Kidney (tissue), 22 donors: ENCODE measurements at places on chromosomes 6 and 20. TPM values are rescaled to one million over a fixed set of nuclear protein-coding genes. Genes with fewer than 3 reads are reported as not detected.

Gene SIRPA
- total RNA-seq, result 46.6 TPM

Gene NNAT
- total RNA-seq, result 0.25 TPM

Gene VEGFA
- 36.3 TPM for total RNA-seq

Gene LSM2
- 41.6 TPM for total RNA-seq

Gene WFDC12
- 1.4 TPM for total RNA-seq

Gene ZNF165
- total RNA-seq, result 3.6 TPM

Gene RTF2
- total RNA-seq, result 75.1 TPM

Gene DEFB129
- total RNA-seq, result not detected

- no peak for DNase-seq
Measured at GRCh38 chr6:130677312-130677711, 149.9 kb upstream of the SMLR1 start.

GRCh38 chr20:42111349-42111748, 493.2 kb upstream of the CHD6 start:
- DNase-seq, result no peak

DNA sequence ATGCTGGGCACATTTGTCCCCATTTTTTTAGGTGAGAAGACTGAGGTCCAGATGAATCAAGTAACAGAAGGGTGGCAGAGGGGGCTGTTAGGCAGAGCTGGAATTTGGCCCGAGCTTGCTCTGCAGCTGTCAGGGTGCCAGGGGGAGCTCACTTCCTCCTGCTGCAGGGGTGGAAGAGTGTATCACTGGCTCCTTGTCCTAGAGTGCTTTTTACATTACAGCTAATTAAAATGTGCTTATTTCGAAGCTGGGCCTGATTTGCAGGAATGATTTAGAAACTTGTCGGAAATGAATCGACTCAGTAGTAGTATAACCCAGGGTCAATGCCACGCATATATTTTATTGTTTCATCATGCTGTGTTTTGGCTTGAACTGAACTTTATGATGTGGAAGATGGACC, 11.1 kb downstream of the TOX2 start:
- no peak for DNase-seq

- peak; percentile 74 for DNase-seq
Measured at GRCh38 chr20:47024461-47024937, 129.9 kb downstream of the EYA2 start.

GRCh38 chr6:106735136-106735633, 105.8 kb downstream of the QRSL1 start:
- no peak for DNase-seq

GRCh38 chr20:52429029-52429428, 237.4 kb upstream of the ZFP64 start:
- no peak for DNase-seq

DNA sequence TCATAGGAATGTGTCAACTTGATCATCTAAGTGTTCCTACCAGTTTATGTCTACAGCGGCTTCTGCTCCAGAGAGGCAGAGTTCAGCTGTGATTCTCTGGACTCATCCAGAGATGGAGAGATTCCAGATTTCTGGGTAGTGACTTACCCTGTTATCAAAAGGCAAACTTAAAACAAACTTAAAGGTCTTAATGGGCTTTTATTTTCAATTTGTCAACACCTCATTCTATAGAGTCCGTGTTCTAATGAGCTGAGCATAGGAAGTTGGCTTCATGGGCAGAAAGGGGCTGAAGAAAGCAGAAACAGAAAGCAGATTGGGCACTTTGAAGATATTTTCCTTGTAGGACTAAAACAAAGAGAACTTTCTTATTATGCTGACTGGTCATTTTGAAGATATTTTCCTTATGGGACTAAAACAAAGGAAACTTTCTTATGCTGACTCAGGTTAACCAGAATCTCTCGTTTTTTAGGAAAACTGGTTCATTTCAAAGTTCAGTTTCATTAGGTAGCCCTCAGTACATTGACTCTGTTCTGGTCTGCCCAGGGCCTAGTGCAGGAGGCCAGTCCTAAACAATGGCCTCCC, 185.1 kb downstream of the CDH26 start:
- no peak for DNase-seq

DNA sequence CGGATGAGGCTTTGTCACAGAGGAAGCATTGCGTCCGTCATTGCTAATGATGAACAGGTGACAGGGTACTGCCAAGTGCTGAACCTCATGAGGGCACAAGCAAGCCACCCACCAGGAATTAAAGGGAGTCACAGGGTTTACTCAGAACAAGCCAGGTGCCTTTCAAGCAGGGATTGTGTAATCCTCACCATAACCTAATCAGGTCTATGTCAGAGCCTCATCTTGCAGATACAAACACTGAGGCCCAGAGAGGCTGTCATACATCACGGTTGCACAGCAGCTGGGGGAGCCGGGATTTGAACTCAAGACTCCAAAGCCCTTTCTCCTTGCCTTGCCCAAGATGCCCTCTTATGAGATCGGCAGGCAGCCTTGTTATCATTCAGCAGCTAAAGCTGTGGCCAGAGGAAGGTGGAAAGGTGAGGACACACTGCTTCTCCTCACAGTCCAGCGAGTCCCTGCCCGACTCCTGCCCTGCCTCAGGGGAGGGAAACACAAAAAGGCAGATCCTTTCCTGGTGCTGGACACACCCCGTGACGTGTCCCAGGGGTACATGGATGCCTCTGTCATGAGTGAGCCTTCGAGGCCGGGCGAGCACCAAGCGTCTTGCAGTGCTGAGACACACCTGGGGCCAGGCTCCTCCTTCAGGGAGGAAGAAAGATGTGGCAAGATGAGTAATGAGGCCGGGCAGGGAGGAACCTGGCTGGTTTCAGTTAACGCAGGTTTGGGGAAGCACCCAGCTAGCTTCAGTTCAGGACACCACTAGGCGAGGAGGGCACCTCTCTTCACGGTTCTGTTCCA, 214.9 kb downstream of the LY86 start:
- no peak for DNase-seq

GRCh38 chr6:14894105-14894504, 351.8 kb upstream of the JARID2 start:
- no peak for DNase-seq

DNA sequence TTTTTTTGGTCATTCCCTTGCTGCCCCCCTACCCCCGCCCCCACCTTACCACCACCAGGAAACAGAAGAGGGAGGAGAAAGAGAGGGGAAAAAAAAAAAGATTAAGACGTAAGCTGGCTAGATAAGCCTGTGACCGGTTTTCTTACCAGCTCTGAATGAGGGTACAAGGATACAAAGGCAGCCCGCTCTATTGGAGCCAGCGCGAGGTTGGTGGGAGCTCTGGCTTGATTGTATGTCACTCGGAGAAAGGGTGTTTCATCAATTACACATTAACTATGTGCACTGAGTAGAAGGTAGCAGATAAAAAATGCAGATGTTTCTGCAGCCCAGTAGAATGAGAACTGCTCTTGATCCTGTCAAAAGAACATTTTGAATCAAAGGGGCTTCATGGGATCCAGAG, 28.6 kb upstream of the OLIG3 start:
- DNase-seq, result no peak

- DNase-seq, result no peak
Measured at GRCh38 chr6:155039618-155040017, 44.5 kb downstream of the TIAM2 start.

DNA sequence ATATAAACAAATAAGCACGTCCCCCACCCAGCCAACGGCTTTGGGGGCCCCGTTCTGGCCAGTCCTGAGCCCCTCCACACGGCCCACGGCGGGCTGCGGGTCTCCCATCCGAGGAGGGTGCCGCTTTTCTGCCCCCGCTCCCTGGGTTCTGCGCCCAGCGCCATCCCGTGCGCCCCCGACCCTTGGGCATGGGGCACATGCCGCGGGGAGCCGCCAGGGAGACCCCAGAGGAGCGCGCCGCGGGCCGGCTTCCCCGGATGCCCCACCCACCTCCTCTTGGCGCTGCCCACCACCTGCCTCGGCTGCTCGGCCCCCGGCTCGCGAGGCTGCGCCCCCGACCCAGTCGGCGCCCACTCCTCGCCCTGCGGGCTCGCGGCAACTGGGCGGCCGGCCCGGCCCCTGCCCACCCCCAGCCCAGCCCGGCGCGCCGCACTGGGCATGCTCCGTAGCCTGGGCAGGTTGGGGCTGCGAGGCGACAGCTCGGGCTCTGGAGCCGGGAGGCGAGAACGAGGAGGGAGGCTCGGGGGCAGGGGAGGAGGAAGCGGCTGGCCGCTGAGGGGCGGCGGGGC, 570 bp upstream of the PLCB4 start:
- peak; percentile 88 for DNase-seq

- DNase-seq, result no peak
Measured at GRCh38 chr6:16754876-16755275, 6.4 kb downstream of the ATXN1 start.

DNA sequence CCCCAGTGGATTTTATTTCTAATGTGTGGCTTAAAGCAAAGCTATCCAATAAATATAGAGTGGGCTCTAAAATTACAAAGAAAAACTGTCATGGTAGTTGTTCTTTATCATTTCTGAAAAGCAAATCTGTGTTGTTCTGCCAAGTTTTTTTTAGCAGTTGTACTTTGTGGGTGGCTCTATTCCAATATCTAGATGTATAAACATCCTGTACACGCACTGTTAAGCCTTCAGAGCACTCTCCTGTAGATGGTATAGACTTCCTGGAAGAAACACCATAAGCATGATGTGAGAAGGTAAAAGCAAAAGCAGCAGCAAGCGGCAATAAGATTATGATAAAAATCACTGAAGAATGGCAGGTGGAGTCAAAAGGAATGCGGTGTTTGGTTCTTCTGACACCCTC, 21.5 kb upstream of the TMEM30A start:
- DNase-seq, result peak; percentile 18

DNA sequence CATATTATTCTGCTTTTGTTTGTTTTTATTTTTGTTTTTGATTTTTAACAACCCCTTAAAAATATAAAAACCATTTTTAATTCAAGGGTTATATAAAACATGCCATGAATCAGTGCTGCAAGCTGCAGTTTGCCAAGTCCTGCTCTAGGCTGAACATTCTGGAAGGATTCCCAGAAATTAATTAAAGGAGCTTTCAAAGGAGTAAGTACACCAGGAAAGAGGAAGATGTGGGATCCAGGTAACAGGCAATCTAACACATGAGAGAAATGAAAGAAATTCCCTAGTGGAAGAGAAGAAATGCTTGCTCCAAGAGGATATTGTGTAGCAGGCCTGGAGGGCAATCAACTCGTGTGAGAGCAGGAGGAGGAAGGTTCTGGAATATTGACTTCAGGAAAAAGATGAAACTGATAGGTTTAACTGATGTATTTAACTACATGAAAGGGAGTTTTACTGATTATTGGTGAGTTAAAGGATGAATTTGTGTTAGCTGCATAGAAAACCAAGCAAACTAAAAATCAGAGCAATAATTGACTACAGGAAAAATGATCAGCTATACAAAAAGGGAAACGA, 146.0 kb upstream of the PHACTR1 start:
- peak; percentile 22 for DNase-seq

- DNase-seq, result no peak
Measured at GRCh38 chr6:159916752-159917151, 26.0 kb downstream of the MAS1 start.

DNA sequence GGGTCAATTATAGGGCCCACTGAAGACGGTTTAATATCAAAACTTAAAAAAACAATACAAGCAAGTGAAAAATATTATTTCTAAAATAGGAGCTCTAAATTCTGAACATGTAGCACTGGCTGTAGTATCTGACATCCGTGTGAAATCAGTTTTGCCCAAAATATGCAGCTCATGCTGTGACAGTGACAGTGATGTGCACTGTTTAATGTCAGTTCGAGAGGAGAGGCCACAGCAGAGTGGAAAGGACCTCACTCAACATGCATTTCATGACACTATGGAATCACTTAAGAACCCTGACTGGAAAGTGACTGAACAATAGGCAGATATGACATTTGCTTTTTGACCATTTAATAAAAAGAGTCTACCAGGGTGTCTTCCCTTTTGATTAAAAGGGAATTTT, 397.0 kb downstream of the FRK start:
- no peak for DNase-seq

DNA sequence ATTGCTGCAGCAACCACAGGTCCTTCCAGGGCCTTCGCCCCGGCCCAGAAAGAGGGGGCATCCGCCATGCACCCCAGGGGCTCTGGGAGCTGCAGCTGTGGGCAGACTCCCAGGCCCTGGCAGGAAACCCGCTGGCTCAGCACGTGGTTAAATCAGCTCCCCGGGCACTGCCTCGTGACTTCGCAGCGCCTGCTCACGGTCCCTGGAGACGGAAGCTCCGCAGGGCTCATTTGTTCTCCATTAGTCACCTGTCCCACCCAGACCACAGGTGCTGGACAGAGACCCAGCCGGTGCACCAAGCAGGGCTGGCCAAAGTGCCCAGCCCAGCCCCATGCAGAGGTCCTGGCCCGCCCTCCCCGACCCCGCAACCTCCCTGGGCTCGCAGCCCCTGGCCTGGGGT, 14.7 kb downstream of the KCNQ2 start:
- no peak for DNase-seq

DNA sequence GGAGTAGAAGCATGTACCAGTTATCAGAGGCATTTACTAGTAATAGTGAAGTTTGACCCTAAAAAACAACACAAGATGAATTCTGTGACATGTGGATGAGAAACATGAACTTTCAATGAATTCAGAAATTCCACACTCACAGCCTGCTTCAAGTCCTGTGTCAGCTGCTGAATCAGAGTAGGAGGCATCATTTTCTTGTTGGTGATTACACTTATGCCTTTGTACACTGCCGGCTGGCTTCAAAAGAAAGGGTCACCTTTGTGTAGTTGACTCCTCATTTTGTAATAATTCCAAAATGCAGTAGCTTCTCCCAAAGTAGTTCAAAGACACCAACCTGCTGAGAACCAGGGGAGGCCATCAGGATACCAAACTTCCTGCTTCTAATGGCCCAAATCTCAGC, 165.5 kb downstream of the BACH2 start:
- DNase-seq, result no peak

- no peak for DNase-seq
Measured at GRCh38 chr6:1088492-1089001, 223.4 kb upstream of the FOXQ1 start.

- no peak for DNase-seq
Measured at GRCh38 chr6:85388531-85388930, 61.4 kb upstream of the NT5E start.

DNA sequence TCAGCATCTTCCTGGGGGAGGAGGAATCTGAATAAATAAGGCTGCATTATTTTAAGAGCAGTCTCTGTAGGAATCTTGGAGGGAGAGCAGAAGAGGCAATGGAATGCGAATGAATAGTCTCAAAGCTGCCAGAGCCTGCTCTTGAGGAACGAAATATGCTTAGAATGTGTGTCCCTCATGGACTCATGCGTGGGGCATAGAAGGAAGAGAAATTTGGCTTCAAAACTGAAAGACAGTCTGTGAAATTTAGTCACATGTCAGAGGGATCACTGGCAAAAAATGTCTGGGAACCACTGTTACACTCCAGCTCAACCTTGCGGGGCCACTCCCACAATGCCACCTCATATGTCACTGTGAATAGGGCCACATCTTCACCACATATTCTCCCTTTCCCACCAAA, 95.5 kb downstream of the GJA10 start:
- DNase-seq, result no peak
